NCI-H1417 (cell line): ENCODE measurements at places on chromosomes 12 and 14.

DNA sequence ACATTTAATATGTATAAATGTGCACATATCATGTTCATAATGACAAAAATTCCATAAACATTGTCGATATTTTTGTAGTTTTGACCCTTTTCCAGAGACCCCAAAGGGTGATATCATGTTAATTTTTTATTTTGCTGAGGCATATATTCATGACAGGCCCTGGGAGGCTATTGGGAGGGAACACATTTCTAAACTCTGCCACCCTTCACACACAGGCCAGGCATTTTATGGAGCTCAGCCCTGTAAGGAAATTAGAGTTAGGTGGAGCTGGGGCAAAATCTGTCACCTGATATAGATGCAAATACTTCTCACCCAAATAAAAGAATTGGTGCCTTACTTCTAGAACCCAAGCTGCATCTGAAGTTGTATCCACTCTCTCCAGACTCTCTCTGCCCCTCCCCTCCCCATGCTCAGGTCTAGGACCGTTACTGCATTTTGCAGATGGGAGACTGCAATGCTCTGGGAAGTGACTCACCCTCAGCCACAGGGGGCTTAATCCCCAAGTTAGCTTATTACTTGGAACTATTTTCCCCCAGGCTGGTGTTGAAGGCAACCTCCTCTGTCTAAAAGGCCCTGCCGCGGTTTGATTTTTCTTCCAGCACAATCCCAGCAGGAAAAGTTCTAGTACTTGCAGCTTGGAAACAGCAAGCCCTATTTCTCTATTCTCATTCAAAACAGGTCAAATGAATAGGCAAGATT, 238.9 kb downstream of the EMP1 start:
- no peak for DNase-seq

DNA sequence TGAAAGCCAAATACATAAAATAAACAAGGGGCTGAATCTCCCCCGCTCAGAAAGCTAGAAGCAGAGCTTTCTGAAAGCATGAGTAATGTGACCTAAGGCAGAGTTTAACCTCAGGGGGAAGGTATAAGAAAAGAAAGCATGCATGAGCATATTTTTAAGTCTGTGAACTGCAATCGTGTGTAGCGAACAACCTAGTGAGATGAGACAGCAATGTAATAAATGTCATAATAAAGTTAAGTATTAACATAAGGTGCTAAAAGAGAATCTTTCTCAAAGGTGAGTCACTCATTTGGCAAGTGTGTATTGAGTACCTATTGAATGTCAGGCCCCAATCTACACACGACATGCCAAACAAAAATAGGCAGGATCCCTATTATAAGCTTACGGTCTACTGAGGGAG, 14.2 kb upstream of the WDR20 start:
- no peak for DNase-seq

GRCh38 chr12:55847603-55848291, 5.0 kb upstream of the MMP19 start:
- DNase-seq = no peak

GRCh38 chr12:45721369-45721768, 8.1 kb upstream of the ARID2 start:
- no peak for DNase-seq

DNA sequence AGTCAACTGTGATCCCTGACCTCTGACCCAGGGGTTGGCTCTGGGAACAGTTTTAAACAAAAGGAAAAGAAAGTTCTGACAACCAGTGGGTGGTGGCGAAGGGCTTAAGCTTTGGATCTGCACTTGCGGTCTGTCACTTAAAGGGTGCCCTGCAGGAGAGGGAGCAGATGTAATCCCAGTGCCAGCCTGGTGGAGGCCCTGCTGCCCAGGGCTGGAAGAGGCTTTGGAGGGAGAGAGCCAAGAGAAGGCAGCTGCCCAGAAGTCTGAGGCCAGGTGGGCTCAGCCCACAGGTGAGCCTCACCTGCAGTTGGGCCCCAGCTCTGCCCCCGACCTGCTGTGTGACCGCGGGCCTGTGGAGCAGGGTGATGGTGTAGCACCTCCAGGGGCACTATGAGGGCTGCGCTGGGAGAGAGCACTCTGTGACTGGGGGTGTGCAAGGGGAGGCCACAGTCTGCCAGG, 19.1 kb downstream of the SH2B3 start:
- DNase-seq = no peak

GRCh38 chr14:90419200-90419599, 22.4 kb downstream of the CALM1 start:
- no peak for DNase-seq

DNA sequence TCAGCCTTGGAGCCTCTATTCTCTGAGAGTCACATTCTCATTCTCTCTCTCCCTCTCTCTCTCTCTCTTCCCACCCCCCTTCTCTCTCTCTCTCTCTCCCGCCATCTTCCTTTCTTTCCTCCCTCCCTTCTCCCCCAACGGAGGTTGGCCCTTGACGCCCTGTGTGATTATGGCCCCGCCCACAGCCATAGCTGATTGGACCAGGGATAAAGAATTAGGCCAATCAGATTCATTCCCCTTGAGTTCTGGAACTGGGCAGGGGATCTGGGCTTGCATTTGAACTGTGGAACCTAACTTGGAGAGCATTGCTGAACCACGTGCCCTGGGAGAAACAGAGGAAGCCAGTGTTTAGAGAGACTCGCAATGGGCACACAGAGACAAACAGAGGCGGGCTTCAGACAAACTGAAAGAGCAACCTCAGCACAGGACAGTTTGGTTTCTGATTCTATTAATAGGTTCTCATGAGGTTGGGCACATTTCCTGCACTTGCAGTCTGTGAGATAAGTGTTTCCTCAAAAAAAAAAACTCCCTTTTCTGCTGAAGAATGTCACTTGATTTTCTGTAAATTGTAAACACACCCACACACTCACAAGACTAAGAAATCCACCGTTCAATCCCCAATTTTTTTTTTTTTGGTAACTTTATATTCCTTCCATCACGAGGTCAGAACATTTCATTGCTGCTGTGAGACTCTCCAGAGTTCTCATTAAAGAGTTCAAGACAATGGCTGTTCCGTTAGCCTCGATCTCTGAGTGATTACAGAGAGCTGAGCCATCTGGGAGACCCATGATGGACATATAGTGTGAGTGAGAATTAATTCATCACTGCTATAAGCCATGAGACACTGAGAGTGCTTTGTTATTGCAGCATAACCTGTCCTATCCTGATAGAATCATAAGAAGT, 3.5 kb upstream of the P2RX7 start:
- DNase-seq = no peak

DNA sequence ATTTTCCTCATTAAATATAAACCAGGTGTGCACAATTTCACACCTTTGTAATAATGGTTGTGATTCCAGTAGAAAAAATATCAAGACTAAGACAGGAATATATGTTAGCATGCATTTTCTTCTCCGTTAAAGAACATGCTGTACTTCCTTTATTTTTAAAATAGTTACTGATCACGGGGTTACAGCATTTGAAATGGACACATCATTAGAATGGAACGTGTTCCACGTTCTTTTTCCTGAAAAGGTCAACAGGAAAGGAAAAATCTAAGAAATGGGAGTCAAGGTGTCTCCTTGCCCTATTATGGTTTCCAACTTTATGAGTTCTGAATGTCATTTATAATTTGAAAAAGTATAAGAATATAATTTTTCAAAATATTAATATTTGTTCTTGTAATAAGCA, 1325.7 kb downstream of the SLC16A7 start:
- no peak for DNase-seq

DNA sequence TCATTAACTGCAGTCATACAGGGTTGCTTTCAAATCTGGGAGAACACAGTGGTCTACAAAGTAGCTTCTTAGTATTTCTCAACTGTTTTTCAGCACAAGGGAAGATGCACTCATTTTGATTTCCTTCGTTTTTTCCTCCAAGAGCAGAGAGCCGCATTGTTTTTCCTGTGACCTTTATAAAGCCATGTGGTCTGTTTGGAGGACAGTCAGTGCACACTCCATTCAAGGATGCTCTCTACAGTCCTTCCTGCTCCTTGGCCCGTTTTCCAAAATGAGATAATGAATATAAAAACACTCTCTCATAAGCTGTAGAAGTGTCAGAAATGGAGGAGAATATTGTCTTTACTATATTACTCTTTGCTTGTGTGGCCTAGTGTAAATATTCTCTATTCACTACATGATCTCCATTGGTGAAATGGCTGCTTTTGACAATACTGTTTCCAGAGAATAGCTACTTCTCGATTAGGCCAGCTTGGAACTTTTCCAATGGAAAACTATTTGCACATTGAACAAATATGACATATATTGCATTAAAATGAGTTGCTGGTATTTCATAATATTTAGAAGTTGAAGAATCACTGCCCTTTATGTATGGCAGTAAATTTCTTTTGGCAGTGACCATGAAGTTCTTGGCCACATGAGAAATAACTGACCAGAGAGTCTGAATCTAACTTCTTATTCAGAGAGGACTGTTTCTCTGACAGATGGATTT, 393.1 kb upstream of the RGS6 start:
- no peak for DNase-seq

- peak; percentile 60 for DNase-seq
These were observed 178.0 kb downstream of the FOXN3 start for GRCh38 chr14:89239023-89239422.

GRCh38 chr12:24853094-24853493, 95.8 kb downstream of the BCAT1 start:
- no peak for DNase-seq

GRCh38 chr14:80605536-80605935, 336.0 kb downstream of the CEP128 start:
- no peak for DNase-seq

DNA sequence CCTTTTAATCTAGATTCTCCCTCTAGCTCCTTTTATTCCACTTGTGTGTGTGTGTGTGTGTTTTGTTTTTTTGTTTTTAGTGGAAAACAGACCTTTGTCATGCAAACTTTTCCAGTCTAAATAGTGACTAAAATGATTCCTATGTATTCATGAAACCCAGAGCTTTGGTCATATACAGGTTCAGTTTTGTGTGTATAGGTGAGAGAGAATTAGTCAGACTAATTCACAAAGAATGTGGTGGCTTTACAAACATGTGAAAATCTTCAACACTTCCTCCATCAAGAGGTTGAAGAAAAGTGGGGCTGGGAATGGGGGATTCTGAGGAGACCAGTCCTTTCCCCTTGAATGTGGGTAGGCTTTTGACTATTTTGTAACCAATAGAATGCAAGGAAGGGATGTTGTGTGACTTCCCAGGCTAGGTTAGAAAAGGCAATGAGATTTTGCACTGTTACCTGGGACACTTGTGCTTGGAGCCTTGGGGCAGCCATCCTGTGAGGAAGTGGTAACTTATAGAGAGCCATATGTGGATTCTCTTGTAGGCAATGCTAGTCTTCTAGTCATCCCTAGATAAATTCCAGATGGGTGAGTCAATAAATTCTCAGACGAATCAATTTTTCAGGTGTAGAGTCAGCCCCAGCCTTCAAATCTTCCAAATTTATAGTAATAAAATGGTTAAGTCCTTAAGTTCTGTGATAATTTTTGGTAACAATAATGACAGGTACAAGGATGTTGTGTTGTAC, 236.1 kb downstream of the CEP128 start:
- no peak for DNase-seq

GRCh38 chr14:21039585-21040369, 2.4 kb upstream of the RNASE7 start:
- DNase-seq = no peak

DNA sequence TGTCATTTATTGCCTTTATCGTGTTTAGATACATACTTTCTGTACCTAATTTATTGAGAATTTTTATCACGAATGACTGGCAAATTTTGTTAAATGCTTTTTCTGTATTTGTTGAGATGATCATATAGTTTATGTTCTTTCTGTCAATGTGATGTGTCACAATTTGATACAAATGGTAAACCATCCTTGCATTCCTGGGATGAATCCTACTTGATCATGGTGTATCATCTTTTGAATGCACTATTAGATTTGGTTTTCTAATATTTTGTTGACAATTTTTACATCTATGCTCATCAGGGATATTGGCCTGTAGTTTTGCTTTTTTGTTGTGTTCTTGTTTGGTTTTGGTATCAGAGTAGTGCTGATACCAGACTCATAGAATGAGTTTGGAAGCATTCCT, 185.1 kb downstream of the NUBPL start:
- DNase-seq = no peak

- peak; percentile 60 for DNase-seq
These were observed 1.2 kb downstream of the ZBTB25 start for GRCh38 chr14:64502456-64502855.
